ENCODE measurements at places on chromosomes 16 and 17.

GRCh38 chr17:7440113-7440833 is 961 bp downstream of the FGF11 start:
- peak; percentile 71 for DNase-seq

DNA sequence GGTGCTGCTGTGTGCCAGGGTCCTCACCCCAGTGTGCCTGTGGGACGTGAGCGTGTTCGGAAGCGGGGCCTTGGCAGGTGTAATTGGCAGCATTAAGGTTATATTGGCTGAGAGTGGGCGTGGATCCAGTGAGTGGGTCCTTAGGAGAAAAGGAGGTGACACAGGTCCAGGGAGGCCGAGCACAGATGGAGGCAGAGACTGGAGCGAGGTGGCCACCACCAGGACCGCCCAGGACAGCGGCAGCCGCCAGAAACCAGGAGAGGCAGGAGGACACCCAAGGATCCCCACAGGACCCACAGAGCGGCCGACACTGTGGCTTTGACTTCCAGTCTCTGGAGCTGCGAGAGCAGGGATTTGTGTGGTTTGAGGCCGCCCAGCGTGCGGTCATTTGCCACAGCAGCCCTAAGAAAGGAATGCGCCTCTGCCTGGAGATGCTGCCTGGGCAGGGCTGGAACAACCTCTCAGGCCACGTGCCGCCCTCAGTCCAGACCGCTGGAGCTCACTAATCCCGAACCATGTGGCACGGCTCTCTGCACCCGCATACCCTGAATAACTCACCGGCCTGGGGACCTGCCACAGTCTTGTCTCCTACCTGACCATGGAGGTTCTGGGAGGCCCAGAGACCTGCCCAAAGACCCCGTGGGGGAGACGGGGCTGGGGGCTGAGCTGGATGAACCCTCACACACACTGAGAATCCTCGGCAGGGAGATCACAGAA is 45.4 kb downstream of the SOX8 start:
- DNase-seq, result no peak

DNA sequence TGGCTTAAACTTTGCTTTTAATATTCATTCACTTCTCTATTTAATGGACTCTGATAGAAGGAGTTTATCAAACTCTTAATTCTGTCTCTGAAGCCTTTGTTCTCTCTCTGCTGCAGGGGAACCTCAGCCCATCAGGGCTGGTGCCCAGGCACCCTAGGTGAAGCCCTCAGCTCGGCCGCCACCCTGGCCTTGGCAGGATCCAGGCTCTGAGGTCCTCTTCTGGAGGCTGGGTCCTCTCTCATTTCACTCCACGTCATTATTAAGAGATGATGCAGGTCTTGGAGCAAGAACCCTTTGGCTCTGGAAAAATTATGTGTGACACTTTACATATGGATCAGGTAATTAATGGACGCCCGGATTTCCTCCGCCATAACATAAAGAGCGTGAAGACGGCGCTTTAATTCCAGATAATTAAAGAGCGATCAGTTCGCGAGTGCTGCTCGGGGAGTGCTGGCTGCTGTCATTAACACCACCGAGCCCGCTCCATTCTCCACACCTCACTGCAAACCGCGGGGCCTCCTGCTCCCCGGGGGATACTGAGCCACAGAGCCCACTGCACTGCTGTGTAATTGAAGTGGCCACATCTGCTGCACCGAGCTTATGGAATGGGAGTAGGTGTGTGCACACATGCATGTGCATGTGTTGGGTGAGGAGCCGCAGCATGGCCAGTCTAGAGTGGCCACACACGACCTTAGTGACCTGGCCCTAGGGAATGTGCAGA is 259.4 kb upstream of the TNRC6C start:
- no peak for DNase-seq

GRCh38 chr17:58517378-58517927 is 3.0 kb upstream of the MTMR4 start:
- DNase-seq, result no peak

DNA sequence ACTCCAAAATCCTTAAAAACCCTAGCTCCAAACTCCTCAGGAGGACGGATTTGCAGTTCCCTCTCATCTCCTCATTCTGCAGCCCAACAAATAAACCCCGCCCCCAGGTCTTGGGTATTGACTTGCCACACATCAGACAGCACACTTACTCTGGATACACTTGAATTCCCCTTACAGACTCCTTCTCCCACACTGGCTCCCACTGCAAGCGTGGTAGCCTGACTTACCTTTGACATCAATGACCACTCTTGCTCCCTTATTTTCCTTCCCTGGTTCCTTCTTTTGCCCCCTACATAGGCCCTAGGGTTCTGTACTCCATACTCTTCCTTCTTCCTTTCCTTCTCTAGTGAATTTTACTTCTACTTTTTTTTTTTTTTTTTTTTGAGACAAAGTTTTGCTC is 7.5 kb downstream of the RFFL start:
- DNase-seq, result no peak

- no peak for DNase-seq
Measured at GRCh38 chr17:6638046-6638908, 2.2 kb downstream of the KIAA0753 start.

DNA sequence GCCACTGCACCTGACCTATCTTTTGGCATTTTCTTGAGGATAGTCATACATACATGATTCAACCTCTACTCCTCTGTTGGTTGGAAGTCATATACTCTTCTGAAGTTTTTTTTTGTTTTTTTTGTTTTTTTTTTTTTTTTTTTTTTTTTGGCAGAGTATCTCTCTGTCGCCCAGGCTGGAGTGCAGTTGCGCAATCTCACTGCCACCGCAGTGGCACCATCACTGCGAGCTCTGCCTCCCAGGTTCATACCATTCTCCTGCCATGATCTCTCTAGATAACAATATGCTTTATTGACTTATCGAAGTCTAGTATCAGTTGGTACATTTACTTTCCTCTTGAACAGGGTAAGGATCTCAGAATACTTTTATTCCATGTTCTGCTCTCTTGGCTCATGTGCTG is 224.2 kb upstream of the WSCD1 start:
- DNase-seq, result no peak

- peak; percentile 78 for DNase-seq
Measured at GRCh38 chr17:18184143-18185031, 759 bp downstream of the ALKBH5 start.

- DNase-seq, result no peak
Measured at GRCh38 chr17:62705778-62706597, 78.5 kb downstream of the MRC2 start.

DNA sequence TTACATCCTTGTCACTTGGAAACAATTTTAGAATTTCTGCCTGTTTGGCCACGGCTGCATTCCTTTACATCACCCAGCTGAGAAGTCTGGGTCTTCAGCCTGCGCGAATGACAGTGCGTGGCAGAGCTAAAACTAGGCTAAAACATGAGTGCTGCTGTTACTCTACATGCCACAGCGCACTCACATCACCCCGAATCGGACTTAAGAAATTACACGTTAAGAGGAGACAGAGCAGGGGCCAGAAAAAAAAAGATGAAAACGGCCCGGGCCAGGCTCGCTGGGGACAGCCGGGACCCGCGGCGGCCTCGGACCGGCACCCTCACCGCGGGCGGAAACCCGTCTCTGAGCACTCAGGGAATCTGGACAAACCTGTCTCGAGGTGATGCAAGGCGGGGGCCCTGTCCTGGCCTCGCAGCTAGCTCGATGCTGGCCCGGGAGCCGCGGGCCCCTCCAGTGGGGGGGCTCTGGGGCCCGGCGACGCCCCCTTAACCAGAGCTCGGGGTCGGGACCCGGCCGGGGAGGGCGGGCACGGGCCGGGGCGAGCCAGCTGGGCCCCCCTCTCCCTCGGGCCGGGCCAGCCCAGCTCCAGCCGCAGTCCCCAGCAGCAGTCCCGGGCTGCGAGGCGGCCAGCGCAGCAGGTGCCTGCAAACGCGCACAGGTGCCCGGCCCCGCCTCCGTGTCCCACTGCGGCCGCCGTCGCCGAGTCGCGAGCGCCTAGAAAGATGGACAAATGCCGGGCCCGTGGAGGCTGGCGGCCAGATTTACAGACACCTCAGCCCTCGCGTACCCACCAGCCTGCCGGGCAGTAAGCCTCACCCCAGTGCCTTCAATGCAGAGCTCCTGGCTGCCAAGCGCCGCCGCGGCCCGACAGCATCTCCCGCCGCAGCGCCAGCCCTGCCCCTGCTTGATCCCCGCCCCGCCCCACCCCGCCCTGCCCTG is at the start of gene AKTIP:
Gene AKTIP (minus strand): TSS at position 879 of the 939 bp plus-strand sequence. CDS start 2,950 bp downstream, outside the sequence.
- peak; percentile 77 for DNase-seq

DNA sequence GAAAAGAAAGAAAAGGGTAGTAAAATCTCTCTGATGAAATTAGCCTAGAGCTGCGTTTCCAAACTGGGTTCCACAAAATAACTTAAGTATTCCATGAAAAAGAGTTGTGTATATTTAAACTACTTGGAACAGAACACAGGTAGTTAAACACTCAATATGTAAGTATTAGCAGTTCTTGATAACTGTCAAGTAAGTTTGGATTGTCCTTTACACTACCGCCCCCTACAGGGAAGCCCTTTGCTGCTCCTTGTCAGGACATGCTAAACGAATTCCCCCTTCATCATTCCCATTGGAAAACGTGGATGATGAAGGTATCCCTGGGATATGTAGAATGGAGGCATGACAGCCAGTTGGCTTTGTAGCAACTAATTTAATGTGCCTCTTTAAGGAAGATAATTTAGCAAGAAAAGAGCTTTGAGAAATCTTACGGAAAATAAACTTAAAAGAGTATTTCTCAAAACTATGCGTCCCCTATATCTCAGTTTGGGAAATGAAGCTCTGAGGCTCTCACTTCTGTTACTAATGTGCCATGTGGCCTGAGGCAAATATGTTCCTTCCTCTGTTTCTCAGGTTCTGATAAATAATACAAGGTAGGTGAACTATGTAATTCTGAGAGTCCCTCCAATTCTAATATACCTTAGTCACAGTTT is 18.8 kb downstream of the NCBP3 start:
- DNase-seq, result peak; percentile 81

DNA sequence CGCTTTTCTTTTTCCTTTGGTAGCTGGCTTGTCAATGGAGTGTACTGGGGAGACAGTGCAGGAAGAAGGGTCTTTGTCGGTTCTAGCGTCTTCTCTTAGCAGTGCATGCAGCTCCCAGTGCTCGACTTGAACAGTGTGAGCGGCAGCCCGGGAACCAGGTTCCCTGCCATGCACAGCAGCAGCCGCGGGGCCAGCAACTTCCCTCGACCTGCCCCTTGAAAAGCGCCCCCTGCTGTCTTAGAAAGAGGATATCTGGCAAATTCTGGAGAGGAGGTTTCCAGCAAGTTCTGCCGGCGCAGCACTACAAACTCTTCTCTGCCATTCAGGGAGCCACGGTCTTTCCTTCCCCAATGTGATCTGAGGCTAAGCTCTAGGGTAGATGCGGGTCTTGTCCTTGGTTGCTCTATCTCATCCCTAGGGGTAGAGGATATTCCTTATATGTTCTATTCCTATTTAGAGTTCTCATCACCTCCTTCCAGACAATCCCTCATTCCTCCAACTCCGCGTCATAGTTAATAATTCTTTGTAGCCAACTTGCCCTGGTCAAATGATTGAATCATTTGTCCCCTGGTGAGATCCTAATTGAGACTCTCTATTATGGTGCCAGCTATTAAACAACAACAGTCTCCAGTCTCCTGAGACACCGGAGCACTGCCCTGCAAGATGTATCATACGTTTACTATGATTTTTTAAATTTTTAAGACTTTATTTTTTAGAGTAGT is 451.3 kb downstream of the PMP22 start:
- DNase-seq, result no peak

- DNase-seq, result no peak
Measured at GRCh38 chr16:24986512-24987303, 28.5 kb downstream of the ARHGAP17 start.

GRCh38 chr17:32569171-32570080 is 82.6 kb downstream of the CDK5R1 start:
- DNase-seq, result no peak

GRCh38 chr16:4618645-4619418 is 4.1 kb upstream of the UBALD1 start:
- no peak for DNase-seq

GRCh38 chr16:890716-891352 is 80.0 kb downstream of the LMF1 start:
- DNase-seq, result no peak

- DNase-seq, result no peak
Measured at GRCh38 chr16:86060381-86061317, 161.7 kb downstream of the IRF8 start.

- DNase-seq, result no peak
Measured at GRCh38 chr16:1708083-1708767, 2.2 kb downstream of the MAPK8IP3 start.

DNA sequence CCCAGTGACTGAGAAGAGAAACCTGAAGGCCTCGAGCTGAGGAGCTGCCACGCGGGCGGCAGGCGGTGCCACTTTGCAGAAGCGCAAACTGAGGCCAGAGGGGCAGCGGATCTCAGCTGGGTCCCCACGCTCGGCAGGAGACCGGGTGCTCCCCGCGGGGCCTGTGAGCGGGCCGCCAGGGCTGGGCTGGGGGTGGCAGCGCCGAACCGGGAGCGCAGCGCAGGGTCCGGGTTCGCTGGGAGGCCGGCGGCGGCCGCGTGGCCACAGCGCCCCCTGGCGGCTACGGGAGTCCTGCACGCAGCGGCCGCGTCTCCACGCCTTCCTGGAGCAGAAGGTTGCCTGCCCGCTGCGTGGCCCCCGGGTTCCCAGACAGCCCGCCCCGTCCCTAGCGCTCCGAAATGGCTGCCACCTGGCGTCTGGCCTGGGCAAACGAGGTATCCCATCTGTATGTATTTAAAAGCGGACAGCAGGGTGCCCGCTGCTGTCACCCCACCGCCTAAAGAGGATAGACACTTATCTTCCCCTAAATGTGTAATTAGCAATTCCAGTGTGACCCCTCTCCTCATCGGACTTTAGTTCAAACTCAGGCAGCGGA is 96.1 kb upstream of the CDH5 start:
- peak; percentile 83 for DNase-seq

DNA sequence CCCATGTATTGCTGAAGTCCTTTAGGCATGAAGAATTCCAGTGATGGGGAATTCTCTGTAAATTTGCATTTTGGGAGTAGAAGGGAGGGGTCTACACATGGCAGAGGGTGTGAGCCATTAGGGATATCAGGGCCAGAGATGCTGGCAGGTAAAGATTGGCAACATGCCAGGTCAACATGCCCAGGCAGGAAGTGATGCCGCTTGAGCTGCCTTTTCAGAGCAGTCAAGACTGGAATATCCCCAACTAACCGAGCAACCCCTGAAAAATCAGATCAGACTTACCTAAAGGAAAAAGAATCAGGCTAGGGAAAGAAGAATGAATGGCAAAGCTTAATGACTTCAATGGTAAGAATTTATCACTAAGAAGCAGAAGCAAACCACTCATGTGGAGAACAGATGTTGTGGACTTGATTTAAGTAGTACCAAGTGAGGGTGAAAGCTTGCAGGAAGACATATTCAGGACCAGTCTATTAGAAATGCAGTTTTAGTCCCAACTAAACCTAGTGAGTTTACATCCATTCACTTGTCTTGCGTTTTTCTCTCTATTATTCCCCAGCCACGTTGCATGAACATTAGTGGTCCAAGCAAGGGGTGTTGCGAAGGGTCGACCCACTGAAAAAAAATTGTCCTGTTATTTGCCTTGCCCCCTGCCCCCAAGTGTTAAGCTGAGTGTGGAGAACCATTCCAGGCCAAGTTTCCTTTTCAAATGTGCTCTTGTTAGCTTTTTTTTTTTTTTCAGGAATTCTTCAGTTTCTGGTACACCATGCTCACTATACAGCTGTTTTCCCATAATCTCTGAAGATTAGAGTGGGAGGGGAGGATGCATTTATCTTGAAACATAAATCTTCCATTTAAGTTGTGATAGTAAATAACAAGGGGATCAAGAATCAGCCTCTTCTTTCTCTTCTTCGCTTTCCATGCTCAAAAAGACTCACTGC is 105.2 kb downstream of the ABCA8 start:
- no peak for DNase-seq
